ENCODE measurements at places on chromosomes 16 and 17.

- DNase-seq: no peak
Measured at GRCh38 chr16:4797805-4798252, 2.7 kb downstream of the SMIM22 start.

GRCh38 chr16:15494236-15494635 is 59.8 kb downstream of the BMERB1 start:
- no peak for DNase-seq

GRCh38 chr16:81201267-81201666 is 37.2 kb upstream of the BCO1 start:
- DNase-seq: no peak

- DNase-seq: no peak
Measured at GRCh38 chr16:89712274-89712781, 8.4 kb downstream of the VPS9D1 start.

- DNase-seq: no peak
Measured at GRCh38 chr16:80287674-80288073, 253.1 kb upstream of the DYNLRB2 start.

DNA sequence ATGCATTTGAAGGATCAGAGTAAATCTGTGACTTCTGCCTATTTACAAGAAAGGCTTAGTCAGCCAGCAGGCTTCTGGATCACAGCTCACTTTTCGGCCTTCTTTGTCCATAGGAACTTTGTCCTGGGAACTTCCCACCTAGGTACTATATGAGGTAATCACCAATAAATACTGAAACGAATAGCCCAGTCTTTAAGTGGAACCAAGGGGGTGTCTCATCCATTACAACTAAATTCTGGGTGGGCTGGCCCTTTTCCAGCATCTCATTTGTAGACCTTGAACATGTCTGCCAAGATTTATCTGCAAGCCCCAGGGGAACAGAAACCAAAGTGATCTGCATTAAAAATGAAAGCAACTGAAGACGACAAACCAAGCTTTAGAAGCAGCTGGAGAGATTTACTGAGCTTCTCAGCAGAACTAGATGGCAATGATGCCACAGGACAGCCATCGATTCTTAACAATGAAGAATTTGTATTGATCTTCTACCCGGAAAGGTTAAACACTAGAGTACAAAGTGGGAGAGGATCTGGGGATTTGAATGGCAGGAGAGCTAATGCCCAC is 55.5 kb downstream of the SNX11 start:
- no peak for DNase-seq

- DNase-seq: no peak
Measured at GRCh38 chr16:11071829-11072228, 127.5 kb downstream of the CLEC16A start.

- DNase-seq: no peak
Measured at GRCh38 chr17:39022924-39023323, 55.7 kb upstream of the FBXO47 start.

GRCh38 chr17:17985153-17985552 is 12.5 kb downstream of the DRC3 start:
- no peak for DNase-seq

DNA sequence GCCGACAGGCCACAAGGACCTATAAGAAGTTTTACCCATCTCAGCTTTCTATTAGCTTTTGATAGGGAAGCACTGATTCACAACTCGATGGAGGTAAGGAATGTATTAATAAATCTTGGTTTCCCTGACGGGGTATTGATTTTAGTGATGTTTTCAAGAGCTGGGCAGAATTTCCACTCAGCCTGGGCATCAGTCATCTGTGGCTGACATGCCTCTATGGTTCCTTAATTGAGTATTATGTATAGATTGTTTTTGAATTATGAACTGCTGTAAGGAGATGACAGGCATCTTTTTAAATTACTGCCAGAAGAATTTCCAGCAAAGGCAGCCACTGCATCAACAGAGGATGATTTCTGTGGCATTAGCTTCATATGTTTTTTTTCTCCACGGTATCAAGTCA is 128.6 kb downstream of the CPPED1 start:
- no peak for DNase-seq

DNA sequence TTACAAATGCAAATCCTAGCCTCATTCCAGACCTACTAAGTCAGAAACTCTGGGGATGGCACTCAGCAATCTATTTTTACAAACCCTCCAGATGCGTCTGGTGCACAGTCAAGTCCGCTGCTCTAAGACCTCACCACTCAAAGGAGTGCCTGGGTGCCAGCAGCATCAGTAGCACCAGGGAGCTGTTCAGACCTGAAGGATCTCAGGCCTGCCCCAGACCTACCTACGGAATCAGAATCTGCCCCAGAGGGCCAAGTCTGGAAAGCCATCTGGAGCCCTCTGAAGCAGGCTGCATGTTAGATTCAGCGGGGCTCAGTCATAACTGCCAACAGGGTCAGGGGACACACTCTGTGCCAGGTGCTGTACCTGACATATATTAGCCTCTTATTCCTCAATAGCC is 17.6 kb downstream of the MEOX1 start:
- DNase-seq: no peak

DNA sequence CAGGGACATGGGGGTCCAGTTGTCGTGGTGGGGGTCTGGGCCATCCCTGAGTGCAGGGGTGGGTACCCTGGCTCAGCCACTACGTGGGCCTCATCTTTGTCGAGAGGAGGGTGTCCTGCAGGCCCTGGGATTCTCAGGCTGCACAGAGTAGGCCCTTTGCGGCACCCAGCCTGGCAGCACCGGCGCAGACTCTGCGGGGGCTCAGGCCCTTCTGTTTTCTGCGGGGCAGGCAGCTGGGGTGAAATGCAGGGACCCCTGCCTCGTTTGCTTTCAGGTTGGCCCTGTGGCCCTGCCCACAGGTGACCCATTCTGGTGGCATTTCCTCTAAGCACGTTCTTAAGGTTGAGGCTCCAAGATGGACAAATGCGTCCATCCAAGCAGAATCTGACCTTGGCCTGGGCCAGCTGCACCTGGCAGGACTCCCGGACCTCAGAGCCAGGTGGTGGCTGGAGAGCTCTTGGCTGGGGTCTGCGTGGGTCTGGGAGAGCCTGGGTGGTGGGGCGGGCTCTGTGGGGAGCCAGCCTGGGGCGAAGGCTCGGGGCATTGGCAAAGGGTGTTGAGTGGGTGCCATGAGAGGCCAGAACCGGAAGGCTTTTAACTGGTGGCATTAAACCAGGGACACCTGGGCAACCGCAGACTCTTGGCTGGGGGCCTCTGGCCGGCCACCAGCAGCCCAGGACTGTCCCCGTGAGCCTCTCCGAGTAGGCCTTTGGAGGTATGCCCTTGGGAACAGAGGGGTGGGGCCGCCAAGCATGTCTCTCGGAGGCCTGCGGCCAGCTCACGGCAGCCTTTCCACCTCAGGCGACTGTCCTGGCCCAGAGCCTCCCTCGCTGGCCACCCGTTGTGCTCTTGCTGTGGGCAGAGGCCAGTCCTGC is 16.9 kb downstream of the PRSS27 start:
- DNase-seq: no peak

- DNase-seq: no peak
Measured at GRCh38 chr16:49534901-49535610, 161.5 kb downstream of the C16orf78 start.

DNA sequence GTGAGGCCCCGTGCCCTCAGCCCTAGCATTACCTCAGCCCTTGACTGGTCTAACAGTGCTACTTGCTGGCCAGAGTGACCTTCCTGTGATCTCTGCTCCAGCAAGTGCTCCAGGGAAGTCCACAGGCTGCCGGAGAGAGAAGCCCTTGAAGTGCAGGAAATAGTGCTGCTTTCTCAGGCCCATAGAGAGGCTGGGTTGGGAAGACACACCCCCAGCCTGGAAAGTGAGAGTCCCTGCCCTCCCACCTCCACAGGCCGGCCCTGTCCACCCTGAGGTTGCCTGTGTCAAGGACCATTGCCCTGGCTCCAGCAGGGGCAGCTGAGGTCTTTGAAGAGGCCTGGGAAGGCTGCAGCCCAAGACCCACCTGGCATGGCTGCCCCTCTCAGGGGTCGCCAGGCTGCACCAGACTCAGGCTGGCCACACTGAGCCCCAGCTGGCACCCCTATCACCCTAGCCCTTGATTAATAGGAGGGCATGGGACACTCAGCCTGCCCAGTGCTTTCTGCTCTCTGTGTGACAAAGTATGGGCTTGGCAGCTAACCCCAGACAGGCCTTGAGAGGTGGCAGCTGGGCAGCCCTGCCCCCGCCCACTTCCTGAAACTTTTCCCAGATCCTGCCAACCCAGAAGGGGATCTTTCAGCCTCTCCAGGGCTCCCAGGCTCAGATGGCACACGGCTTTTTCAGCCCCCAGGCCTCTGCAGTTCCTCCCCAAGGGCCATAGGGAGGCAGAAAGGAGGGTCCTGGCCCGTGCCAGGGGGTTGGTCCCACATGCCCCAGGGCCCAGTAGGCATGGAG is 21.7 kb downstream of the ATP6V0D1 start:
- no peak for DNase-seq

DNA sequence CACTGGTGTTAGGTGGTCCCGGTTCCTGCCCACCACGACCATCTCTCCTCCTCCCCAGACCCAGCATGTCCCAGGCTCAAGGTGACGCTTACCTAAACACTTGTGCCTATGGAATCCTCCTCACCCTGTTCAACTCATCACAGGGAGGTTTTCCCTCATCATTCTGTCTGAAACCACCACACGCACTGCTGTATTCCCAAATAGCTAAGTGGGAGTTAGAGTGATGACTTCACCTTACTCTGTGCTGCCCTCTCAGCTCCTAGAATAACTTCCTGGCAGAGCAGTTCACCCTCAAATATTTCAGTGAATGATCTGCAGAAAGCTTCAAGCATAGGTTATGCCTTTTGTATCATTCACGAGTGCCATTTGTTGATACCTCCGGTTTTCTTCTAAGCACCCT is 216.5 kb downstream of the CPPED1 start:
- no peak for DNase-seq
